ENCODE measurements at places on chromosomes 5 and 9. TPM values are rescaled to one million over a fixed set of nuclear protein-coding genes. Genes with fewer than 3 reads are reported as not detected.
A peak's percentile ranks its signal among the peaks of the same experiment; 100 is the strongest.

- H3K4me3 ChIP-seq = no peak overlapping the region
- no peak overlapping the region for H3K27ac ChIP-seq
- H3K27me3 ChIP-seq = peaks cover 7% of the 10 kb centered on the region
- no peak for DNase-seq
- no peaks in the 10 kb centered on the region for H3K4me1 ChIP-seq
These were observed 317.1 kb downstream of the KCTD16 start for GRCh38 chr5:144487761-144488160.

DNA sequence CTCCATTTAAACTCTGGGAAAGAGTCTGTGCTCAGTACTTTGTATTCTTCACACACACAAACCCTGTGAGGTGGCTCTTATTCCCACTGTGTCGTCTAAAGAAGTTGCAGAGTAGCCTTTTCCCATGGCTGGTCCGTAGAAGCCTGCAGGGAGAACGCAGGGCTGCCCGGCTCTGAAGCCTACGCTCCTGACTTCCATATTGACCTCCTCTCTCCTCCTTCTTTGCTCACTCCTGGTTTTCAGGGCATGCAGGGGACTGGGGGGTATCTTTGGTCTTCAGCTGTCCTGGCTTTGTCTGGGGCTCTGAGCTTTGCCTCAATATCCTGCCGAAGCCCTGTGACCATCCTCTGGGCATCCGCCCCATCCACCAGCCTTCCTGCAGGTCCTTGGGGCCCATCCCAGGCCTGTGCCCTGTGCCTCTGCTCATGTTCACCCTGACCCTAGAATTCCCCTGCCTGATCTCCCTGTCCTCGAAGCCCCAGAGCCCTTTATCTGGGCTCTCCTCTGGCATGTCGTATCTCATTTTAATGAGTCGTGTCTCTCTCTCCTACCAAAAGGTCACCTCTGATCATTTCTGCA, 83.8 kb upstream of the FSTL4 start:
- no peaks in the 10 kb centered on the region for H3K36me3 ChIP-seq
- peaks cover 69% of the 10 kb centered on the region for H3K27me3 ChIP-seq
- no peak overlapping the region for H3K27ac ChIP-seq
- no peak for DNase-seq
- no peaks in the 10 kb centered on the region for H3K4me1 ChIP-seq

DNA sequence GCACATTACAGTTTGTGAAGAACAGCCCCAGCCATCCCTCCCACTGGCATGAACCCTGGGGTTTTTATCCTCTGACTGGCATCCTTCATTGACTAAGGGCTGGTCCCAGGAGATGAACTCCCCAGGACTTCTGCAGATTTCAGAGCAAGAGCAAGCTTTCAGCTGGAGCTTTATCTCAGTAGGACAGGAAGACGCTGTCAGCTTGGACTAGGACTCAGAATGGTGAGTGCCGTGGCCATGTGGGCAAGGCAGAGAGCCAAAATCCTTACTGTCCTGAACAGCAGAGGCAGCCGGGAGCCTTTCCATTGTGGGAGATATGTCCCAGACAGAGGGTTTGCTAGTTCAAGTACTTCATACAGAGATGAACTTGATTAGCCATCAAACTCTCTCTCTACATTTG, 3.2 kb upstream of the ACOT12 start:
- H3K27ac ChIP-seq = no peak overlapping the region
- H3K4me3 ChIP-seq = no peak overlapping the region
- H3K4me1 ChIP-seq = peaks cover 13% of the 10 kb centered on the region
- no peaks in the 10 kb centered on the region for H3K36me3 ChIP-seq
- no peak for DNase-seq
- peaks cover 43% of the 10 kb centered on the region for H3K27me3 ChIP-seq

DNA sequence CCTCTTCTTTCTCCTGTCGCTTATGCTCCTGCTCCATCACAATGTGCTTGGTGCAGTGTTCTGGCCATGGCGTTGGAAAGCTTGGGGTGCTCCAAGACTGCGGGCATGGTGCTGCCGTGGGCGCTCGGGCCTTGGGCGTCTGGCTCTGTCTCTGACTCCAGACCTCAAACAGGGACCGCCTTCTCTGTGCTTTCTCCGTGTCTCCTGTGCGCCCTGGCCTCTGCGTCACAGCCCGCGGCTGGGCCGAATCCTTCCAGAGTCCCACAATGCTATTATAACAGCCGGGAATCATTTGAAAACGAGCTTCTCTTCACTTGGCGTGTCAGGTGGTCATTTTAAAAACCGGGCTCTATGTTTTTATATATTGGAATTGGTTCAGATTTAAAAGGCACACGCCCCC, 32.4 kb upstream of the PUM3 start:
- no peaks in the 10 kb centered on the region for H3K36me3 ChIP-seq
- no peak overlapping the region for H3K4me3 ChIP-seq

DNA sequence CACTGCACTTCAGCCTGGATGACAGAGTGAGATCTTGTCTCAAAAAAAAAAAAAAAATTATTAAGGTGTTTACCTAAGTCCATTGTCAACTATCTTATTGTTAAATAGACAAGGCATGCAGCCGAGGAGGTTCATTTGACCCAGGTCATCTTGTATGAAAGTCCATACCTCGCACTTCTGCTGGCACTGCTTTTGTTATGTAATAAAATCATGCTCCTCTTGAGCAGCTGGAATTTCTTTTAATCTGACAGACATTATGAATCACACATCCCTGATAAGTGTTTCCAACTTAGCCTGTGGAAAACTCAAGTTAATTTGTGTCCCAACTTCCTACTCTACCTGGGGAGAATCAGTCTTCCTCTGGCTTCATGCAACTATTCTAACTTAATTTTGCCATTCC, 315.6 kb upstream of the KLF4 start:
- H3K27me3 ChIP-seq = no peaks in the 10 kb centered on the region
- H3K4me3 ChIP-seq = no peak overlapping the region
- no peaks in the 10 kb centered on the region for H3K4me1 ChIP-seq

DNA sequence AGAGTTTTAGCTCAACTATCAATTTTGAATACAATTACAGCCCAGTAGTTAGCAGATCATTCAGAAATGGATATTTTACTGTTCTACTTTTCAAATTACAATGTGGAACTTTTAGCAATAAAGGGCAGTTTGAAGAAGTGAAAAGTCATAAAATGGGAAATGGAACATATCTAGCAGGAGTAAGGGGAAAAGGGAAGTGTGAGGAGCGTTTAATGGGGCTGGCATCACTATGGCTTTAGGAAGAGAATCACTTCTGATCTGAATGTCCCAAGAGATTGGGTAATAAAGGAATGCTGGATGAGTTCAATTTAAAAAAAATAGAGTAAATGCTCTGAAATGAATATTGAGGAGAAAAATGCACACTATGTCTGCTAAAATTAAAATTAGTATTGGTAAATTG, 77.4 kb downstream of the ATPSCKMT start:
- no peaks in the 10 kb centered on the region for H3K27me3 ChIP-seq
- DNase-seq = no peak
- no peak overlapping the region for H3K4me3 ChIP-seq
- no peaks in the 10 kb centered on the region for H3K4me1 ChIP-seq

DNA sequence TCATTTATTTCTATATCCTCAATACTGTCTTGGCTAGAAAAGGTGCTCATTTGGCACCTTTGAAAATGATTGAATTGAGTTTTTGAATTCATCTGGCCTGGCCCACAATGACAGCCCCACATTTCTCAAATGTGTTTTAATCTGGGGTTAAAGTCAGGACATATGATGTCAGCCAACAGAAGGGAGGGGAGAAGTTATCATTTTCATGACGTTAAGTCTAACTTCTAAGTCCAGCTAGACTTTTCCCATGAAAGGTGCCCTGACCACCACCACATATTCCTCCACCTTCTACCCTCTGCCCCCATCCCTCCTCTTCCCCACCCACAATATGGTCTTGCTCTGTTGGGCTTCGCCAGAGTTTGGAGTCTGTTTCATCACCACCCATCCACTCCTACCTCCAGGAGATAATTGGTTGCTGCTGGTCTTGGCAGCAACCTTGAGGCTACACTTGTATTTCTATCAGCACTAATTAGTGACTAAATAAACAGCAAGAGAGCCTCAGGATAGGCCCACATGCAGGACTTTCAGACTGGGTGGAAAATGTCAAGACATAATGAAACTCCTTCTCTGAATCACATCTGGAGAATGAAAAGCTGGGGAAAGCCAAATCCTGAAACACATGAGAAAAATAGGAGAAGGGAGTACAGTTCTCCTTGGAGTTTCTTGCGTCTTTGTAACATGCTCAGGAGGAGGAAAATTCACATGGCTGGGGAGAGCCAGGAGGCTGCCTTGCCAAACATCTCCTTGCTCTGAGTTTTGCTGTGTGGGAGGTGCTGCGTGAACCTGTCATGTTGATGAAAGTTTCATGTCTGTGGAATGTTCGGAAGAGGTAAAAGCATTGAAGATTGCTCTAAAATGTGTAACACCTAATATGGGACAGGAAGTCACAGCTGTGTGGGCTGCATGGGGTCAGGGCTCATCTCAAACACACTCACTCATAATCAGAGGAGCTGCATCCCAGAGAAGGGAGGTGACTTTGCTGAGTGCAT, 544.7 kb upstream of the KLF4 start:
- H3K4me1 ChIP-seq = no peaks in the 10 kb centered on the region
- no peak overlapping the region for H3K4me3 ChIP-seq
- peak overlapping the region; percentile 50 for H3K27ac ChIP-seq
- no peak for DNase-seq

GRCh38 chr5:129137637-129138036, 43.1 kb downstream of the ISOC1 start:
- no peak for DNase-seq
- H3K4me1 ChIP-seq = peaks cover 3% of the 10 kb centered on the region
- H3K36me3 ChIP-seq = no peaks in the 10 kb centered on the region
- H3K27ac ChIP-seq = no peak overlapping the region
- no peak overlapping the region for H3K4me3 ChIP-seq

- H3K27me3 ChIP-seq = no peaks in the 10 kb centered on the region
- H3K36me3 ChIP-seq = no peaks in the 10 kb centered on the region
- no peak overlapping the region for H3K27ac ChIP-seq
- H3K4me3 ChIP-seq = no peak overlapping the region
- DNase-seq = no peak
These were observed 2300.3 kb upstream of the C9orf72 start for GRCh38 chr9:29873579-29873978.

DNA sequence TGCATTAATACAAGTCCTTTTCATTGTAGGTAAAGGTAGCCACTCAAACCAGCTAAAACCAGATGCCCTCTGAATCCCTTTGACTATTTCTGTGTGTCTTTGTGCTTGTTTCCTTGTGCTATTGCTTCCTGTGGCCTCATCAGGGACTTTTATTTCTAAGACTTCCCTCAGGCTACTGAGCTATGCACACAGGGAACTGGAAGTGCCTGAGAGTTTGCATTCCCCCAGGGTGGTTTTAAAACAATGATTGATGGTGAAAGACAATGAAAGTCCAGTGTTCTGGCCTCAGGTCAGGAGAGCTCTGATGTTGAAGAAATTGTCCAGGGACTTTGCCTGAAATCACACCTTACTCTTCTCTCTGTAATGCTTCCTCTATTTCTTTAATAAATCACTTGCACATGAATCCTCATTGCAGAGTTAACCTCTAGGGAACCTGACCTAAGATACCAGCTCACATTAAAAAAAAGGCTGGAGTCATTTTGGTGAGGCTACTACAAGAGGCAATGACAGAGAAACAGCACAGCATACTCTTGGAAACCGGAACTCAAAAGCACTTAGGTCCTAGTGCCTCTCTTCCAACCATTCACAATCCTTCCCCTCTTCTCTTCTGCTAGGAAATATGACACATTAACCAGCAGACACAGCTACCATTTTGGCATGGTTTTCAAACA, 158.1 kb upstream of the NREP start:
- DNase-seq = no peak
- H3K27ac ChIP-seq = no peak overlapping the region
- H3K4me1 ChIP-seq = no peaks in the 10 kb centered on the region
- H3K36me3 ChIP-seq = no peaks in the 10 kb centered on the region
- H3K27me3 ChIP-seq = no peaks in the 10 kb centered on the region

GRCh38 chr5:2783223-2783622, 31.7 kb upstream of the IRX2 start:
- H3K36me3 ChIP-seq = no peaks in the 10 kb centered on the region
- H3K27me3 ChIP-seq = peaks cover 26% of the 10 kb centered on the region
- H3K4me1 ChIP-seq = no peaks in the 10 kb centered on the region
- H3K27ac ChIP-seq = no peak overlapping the region

GRCh38 chr5:68217047-68217355, 1.4 kb downstream of the PIK3R1 start:
- no peak for DNase-seq
- peak overlapping the region; percentile 99 for H3K27ac ChIP-seq
- H3K27me3 ChIP-seq = no peaks in the 10 kb centered on the region
- peak overlapping the region; percentile 97 for H3K4me3 ChIP-seq
- peaks cover 80% of the 10 kb centered on the region for H3K4me1 ChIP-seq
- peaks cover 12% of the 10 kb centered on the region for H3K36me3 ChIP-seq

DNA sequence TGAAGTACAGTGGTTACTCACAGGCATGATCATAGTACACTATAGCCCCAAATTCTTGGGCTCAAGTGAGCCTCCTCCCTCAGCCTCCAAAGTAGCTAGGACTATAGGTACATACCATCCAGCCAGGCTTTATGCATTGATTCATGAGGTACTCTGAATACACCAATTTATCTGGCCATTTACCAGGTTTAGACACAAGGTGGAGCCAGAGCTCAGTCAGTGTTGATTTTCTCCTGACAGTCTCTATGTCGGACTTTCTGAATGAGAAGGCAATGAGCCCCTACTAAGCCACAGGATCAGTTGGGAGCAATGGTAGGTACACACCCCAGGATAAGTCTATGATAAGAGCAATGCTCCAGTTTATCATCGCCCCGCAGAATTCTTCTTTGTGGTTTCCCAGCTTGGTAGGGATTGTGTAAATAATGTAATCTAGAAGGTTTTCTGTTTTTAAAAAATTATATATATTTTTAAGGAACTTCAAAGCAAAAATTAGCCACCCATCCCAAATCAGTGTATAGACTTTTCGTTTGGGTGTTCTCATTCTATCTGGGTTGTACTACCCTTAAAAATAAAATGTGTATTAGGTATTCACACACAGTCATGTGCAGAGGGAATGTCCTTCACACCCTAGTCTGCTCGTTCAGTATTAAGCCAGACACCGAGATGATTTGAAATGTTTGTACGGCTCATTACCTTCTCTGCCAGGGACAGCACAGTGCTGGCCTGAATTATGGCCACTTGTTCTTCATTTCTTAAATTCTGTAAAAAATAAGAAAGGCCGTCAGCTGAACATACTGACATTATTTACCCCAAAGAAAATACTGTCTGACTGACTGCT, 118.4 kb upstream of the DPYSL3 start:
- no peak overlapping the region for H3K27ac ChIP-seq
- no peak overlapping the region for H3K4me3 ChIP-seq
- no peaks in the 10 kb centered on the region for H3K36me3 ChIP-seq
- no peak for DNase-seq
- peaks cover 5% of the 10 kb centered on the region for H3K27me3 ChIP-seq

GRCh38 chr5:61405511-61406295, 73.6 kb downstream of the ZSWIM6 start:
- no peak overlapping the region for H3K27ac ChIP-seq
- no peaks in the 10 kb centered on the region for H3K36me3 ChIP-seq
- no peaks in the 10 kb centered on the region for H3K27me3 ChIP-seq
- no peak for DNase-seq

GRCh38 chr9:89953824-89954615, 349.2 kb downstream of the GADD45G start:
- H3K27ac ChIP-seq = peak overlapping the region; percentile 27
- H3K4me3 ChIP-seq = no peak overlapping the region
- DNase-seq = no peak
- H3K36me3 ChIP-seq = no peaks in the 10 kb centered on the region
- H3K27me3 ChIP-seq = no peaks in the 10 kb centered on the region

SKIC3 gene
- 62.0 TPM for total RNA-seq

FSTL4 gene
- total RNA-seq = not detected

ST6GALNAC6 gene
- 48.4 TPM for total RNA-seq

PCDHA1 gene
- total RNA-seq = not detected

LMX1B gene
- 1.3 TPM for total RNA-seq

GLRA1 gene
- total RNA-seq = not detected

ASPN gene
- total RNA-seq = 17.5 TPM

NPDC1 gene
- 63.9 TPM for total RNA-seq
